ENCODE measurements at places on chromosomes 3 and 15.

GRCh38 chr3:129017484-129017899, 16.4 kb downstream of the EFCC1 start:
- peak; percentile 81 for DNase-seq

DNA sequence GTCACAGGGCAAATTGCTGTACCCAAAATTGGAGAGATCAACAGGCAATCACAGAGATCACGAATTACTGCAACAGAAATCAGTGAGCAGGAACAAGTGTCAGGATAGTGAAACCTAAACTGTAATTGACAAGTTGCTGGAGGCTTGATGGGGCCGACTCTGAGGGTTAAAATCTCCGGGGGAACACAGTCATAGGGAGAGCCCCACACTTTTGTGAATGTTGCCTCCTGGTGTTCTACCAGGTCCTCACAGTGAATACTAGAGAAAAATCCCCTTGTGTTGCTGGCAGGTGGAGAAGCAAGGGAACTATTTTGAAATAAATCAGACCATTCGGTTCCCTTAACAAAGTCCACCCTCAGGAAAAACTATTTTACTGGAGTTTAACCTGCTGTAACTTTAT, 697.5 kb upstream of the CBLB start:
- no peak for DNase-seq

- peak; percentile 89 for DNase-seq
These were observed 22.5 kb downstream of the GLB1 start for GRCh38 chr3:33074217-33075067.

DNA sequence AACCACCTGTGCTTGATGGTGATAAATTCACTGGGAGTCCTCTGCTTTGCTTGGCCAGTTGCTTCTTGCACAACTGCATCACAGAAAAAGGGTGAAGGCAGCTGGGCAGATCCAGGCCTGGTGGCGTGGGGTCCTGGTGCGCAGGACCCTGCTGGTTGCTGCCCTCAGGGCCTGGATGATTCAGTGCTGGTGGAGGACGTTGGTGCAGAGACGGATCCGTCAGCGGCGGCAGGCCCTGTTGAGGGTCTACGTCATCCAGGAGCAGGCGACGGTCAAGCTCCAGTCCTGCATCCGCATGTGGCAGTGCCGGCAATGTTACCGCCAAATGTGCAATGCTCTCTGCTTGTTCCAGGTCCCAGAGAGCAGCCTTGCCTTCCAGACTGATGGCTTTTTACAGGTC, 31.1 kb upstream of the IQCF2 start:
- no peak for DNase-seq

DNA sequence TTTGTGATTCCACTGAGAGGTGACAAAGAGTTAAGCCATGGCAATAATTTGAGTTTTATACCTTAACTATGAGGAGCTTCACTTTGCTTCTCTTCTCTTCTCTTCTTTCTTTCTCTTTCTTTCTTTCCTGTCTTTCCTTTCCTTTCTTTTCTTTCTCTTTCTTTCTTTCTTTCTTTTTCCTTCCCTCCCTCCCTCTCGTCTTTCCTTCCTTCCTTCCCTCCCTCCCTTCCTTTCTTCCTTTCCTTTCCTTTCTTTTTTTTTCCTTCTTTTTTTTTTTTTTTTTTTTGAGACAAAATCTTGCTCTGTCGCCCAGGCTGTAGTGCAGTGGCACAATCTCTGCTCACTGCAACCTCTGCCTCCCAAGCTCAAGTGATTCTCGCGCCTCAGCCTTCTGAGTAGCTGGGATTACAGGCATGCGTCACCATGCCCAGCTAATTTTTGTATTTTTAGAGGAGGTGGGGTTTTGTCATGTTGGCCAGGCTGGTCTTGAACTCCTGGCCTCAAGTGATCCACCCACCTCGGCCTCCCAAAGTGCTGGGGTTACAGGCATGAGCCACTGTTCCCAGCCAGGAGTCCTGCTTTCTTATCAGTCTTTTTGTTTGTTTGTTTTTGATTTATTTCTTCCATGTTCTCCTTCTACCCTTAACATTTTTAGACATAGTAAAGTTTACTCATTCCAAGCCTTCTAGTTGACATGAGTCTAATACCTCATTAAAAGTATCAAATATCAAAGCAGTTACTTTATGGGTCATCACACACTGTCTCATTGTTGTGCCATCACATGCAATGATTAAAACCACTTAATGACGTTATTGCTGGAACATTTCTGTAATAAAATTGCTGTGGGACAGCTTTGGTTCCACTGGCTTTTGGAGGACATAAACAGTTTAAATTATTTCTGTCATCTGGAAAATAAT, 29.9 kb downstream of the SLC49A4 start:
- no peak for DNase-seq

DNA sequence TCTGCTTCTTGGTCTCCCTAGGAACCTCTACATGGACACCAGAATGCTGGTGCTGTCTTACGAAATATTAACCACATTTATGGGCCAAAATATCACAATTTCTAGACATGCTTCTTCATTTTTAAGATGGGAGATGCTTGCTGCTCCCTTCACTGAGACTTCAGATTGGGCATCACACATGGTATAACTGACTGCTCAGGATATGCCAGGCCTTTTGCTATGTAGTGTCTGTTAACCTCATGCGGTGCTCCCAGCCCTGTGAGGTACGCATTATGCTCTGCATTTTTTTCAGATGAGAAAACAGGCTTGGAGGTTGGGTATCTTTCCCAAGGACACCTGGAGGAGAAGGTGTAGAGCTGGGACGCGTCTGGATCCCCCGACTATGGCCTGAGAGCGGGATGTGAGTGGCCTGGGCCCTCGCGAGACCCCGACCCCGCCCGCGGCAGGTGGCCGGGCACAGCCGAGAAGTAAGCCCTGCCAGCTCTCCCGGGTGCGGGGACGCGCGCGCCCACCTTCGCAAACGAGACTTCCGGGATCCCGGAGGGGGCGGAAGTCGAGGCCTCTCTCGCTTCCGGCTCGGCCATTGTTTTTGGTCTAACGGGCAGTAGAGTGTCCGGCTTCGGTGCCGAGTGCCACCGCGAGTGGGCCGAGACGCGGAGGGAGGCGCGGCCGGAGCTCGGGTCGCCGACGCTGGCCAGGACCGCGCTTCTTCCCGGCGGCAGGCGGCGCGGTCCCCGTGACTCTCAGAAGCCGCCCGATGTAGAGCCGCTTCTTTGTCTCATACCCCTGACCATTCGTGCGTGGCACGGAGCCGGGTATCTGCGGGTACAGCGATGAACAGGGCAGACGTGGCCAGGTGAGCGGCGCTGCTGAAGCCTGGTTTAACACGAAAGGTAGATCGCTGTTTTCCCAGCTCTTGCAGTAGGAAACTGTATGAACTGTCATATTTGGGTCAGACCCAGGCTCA, at the start of gene ZKSCAN7:
TSS of gene ZKSCAN7 (plus strand) at position 568 of the 967 bp plus-strand sequence. CDS start 1,855 bp downstream, outside the sequence.
- peak; percentile 73 for DNase-seq

GRCh38 chr15:60134609-60135008, 130.5 kb downstream of the FOXB1 start:
- no peak for DNase-seq

DNA sequence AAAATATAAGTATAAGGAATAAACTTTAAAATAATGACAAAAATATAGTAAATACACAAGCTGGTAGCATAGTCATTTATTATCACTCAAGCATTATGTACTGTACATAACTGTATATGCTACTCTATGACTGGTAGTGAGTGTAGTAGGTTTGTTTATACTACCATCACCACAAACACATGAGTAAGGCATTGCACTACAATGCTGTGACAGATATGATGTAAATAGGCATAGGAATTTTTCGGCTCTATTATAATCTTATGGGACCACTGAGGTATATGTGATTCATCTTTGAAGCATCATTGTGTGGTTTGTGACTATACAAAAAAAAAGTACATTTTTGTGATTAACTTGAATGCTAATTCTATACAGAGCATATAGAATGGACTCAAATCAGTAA, 35.3 kb upstream of the FBN1 start:
- DNase-seq = no peak

- DNase-seq = peak; percentile 94
These were observed 29.7 kb downstream of the SEMA7A start for GRCh38 chr15:74403991-74404563.

DNA sequence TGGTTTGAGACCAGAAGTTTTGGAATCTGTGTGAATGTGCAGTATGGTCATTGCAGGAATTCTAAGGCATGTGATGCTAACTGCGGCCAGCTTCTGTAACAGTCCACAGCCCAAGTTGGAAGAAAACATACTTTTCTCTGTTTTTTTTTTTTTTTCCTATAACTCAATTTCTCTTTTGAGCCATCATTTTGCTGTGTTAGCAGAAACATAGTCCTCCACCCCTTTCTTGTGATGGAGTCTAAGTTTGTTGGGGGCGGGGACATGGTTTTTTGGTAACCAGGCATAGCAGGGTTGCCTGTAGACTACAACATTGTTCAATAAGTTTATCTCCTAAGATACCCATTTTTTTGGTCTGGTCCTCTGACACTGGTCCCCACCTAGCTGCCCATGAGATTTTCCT, 223.2 kb upstream of the ONECUT1 start:
- DNase-seq = no peak

GRCh38 chr3:15685927-15686326, 84.4 kb downstream of the BTD start:
- DNase-seq = no peak

Measured in posterior cingulate gyrus (tissue), 11 donors.